ENCODE measurements at places on chromosomes 7 and 10.

GRCh38 chr7:4134631-4135030, 547.5 kb upstream of the FOXK1 start:
- no peak for DNase-seq

GRCh38 chr7:76372984-76373833, 14.4 kb upstream of the YWHAG start:
- no peak for DNase-seq

DNA sequence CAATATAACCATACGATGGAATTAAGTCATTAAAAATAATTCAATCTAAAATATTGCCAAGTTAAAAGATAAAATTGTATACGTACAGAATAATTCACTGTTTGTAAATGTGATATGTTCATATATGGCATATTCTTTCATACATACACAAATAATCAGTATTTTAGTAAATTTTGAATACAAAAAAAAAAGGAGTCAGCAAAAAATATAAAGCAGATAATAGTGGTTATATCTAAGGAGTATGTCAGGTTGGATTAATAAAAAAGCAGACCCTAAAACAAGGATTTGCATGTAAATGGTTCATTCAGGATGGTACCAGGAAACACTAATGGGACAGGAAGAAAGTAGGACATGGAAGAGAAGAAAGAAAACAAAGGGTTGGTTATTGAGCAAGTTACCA, 59.5 kb downstream of the XPNPEP1 start:
- no peak for DNase-seq

DNA sequence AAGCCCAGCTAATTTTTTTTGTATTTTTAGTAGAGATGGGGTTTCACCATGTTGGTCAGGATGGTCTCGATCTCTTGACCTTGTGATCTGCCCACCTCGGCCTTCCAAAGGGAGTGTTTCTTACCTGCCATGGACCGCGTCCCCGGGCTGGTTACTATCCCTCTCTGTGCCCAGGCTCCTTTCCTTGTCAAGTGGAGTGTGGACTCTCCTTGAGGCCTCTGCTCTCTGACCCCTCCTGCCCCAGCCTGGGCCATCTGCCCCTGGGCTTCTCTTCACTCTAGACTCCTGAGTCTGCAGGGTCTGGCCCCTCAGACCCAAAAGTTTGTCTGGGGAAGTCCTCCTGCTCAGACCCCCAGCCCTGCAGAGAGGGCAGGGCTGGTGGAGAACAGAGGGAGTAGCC, 20.7 kb downstream of the NEURL1 start:
- no peak for DNase-seq

DNA sequence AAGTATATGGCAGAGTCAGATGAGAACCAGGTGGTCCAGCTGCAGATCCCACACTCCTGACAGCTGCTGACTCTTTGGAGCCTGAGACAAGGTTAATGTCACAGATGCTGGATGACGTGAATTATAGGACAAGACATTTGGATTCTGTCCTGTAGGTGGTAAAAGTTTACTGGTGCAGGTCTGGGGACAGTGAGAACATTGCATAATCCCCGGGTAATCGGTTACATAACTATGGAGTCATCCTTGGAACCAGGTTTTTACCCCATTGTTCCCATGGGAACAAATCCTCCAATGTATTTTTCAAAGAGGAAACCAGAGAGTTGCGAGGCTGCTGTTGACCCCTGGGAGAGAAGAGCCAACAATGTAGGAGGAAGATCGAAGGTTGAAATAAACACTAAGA, 27.5 kb upstream of the ZCCHC24 start:
- DNase-seq = no peak

- no peak for DNase-seq
Measured at GRCh38 chr10:79051766-79052165, 17.0 kb upstream of the ZMIZ1 start.

DNA sequence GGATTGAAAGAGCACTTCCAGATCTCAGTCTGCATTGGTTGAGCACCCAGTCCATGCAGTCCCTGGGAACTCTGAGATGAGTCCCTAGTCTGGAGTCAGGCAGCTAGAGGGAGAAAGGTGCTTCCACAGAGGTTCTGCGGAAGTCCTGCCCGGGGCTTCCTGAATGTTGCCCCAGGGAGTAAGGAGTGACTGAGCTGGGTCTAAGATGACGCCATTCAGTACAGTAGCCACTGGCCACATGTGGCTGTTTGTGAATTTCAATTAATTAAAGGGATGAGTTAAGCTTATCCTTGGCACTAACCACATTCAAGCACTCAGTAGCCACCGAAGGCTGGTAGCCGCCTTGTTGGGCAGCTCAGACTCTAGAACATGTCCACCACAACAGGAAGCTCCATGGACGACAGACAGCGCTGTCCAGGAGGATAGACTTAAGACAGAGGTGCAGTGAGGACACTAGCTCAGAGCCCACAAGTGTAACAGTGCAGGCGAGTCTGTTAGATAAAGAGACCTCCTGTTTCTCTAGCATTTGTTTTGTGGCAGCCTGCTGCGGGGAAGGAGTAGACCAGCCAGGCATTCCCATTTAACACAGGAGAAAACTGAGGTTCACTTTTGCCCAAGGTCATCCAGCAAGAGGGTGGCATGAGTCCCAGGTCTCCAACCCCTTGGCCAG, 101.6 kb upstream of the PPIF start:
- no peak for DNase-seq

All from cerebellar nuclear complex (tissue), 1 donor.